Vein endothelial cell (primary cell): ENCODE measurements at places on chromosomes 3 and 15. TPM values are rescaled to one million over a fixed set of nuclear protein-coding genes. Genes with fewer than 3 reads are reported as not detected.

The WDR6 gene
- 91.5 and 96.8 TPM in 2 replicates for total RNA-seq

The IL17RE gene
- total RNA-seq, result 0.33 and 0.57 TPM in 2 replicates

The APEH gene
- 75.8 and 78.4 TPM in 2 replicates for total RNA-seq

The OR5K2 gene
- total RNA-seq, result not detected in 2 replicates

The RTF1 gene
- 26.1 and 32.5 TPM in 2 replicates for total RNA-seq

The KLHDC8B gene
- 35.9 and 37.5 TPM in 2 replicates for total RNA-seq

The EOMES gene
- total RNA-seq, result 0.10 TPM in 1 of 2 replicates, not detected in the other

The RAD18 gene
- 11.1 and 19.6 TPM in 2 replicates for total RNA-seq
